Right forelimb (tissue), 1 donor: ENCODE measurements at places on chromosomes 2 and 18.

DNA sequence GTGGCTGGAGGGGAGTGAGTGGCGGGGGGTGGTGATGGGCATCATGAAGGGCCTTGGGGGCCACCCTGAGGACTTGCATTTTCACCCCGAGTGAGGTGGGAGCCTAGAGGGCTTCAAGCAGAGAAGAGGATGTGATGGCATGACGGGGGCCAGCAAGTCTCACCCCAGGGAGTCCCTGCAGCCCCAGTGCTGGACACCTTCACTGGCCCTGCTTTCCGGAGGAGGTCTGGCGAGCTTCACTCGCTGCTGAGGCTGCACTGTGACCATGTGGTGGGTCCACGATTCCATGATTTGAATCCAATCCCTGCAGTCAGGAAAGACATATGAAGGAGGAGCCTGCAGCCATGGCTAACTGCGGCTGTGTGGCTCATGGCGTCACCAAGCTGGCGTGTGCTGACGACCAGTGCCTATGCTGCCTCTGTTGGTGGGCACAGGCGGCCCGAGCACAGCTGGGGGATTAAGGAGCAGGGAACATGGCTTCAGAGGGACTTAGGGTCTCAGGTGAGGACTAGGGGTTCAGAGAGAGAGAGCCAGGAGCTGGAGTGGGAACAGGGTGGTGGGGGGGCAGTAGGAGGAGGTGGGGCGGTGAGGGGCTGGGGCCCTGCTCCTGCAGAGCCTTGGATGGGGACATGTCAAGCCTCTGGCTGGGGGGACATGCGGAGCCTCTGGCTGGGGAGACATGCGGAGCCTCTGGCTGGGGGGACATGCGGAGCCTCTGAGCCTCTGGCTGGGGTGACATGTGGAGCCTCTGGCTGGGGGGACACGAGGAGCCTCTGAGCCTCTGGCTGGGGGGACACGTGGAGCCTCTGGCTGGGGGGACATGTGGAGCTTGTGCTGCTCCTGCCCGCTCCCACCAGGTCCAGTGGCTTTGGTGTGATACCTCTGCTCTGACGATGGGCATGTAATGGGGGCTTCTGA lies 3.6 kb downstream of the ZAP70 start:
- DNase-seq: peak; percentile 41

DNA sequence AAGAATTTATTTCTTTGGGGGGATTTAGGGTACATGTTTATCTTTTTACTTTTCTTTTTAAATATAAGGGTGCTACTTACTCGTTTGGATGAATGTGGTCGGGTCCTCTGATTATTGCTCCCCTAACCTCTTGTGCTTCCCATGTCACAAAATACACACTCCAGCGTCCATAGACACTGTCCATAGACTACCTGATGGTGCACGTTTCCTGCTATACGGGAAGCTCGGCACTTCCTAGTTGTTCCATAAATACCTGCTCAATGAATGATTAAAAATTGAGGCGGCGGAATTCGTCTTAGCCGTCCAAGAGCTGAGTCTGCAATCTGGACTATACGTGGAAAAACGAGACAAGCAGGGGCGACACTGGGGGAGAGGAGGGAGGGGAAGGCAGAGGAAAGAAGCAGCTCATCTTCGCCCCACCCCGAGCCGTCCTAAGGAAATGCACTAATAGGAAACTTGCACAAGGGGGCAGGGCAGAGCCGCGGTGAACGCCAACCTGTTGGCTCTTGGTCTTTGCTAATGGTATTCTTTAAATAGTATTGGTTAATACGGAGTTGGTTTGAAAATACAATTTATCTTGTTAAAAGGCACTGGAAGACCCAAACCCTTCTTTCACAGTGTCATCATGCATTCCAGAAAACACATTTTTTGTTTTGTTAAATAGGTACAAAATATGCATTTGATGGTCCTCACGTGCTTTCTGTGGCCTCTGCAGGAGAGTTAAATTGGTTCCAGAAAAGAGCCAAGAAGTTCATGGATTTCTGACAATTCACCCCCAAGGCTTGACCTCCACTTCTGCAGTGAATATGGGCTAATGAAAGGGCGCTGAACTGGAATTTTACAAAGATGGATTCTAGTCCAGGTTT lies 73.0 kb upstream of the KCTD1 start:
- DNase-seq: no peak

DNA sequence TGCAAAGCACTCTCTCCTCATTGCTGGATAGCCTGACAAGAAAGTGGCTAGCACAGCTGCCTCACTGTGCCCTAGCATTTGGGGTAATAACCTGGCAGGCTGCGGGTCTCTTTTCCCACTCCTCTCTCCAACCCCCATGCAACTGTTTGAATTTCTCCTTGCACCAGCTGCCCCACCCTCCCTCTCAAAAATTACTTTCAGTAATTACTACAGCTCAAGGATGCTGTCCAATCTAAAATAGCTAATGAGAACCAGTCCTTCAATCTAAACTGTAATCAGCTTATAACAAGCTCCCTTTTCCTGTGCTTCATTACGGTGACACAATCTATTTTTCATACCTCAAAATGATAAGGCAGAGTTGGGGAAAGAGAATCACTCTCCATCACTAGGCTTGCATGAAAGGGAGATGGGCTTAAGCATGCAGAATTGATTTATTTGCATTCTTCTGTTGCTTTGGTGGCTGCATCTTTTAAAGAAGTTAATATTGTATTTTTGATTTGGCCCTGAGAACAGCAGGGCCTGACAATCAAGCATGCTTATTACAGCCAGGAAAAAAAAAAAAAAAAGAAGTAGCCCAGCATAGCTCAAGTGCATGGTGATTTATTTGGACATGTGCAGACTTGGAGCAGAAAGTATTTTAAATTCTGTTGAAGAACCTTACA lies 881.8 kb downstream of the SLC4A3 start:
- no peak for DNase-seq

- DNase-seq: no peak
Observed at GRCh38 chr2:86097114-86097896, 8.4 kb downstream of the POLR1A start.

- no peak for DNase-seq
Observed at GRCh38 chr2:133806564-133806963, 238.3 kb upstream of the NCKAP5 start.

- no peak for DNase-seq
Observed at GRCh38 chr2:239589270-239589825, 188.5 kb upstream of the HDAC4 start.

DNA sequence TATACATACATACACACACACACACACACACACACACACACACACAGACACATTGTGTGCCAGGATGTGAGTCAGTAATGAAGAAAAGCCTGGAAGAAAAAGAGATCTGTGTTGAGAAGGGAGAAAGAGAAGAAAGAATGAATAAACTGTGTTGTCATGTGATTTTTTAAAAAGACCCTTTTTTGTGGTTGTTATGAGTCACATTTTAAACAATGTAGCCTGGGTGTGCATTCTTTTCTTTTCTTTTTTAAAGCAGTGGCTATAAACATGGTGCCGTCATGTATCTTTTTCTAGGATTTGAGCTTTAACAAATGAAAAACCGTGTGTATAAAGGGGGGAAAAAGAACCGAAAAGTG lies 87.2 kb downstream of the NRP2 start:
- DNase-seq: no peak

- peak; percentile 100 for DNase-seq
Observed at GRCh38 chr2:96265840-96266679, at the start of the genes CIAO1 and TMEM127. Gene CIAO1 (plus strand): TSS chr2:96266225. CDS start chr2:96266351, 126 bp downstream. Gene TMEM127 (minus strand): TSS chr2:96265997. CDS start chr2:96265381, 616 bp downstream.

- no peak for DNase-seq
Observed at GRCh38 chr18:72811047-72811446, 56.7 kb downstream of the NETO1 start.

DNA sequence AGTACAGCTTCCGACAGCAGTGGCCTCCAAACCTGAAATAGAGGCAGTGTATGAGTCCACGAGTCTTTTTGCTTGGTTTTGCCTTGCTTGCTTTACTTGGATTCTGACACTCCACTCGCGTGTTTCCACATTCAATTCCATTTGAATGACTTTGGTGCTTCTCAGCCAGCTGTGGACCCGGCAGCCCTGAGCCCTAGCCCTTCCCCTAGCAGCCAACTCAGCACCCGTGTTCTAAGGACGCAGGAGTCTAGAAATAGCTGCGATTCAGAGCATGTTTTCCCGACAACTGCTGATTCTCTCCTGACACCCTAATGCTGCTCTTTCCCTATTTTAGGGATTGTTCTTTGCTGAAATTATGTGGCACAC lies 20.6 kb downstream of the LRRFIP1 start:
- no peak for DNase-seq
